ENCODE measurements at places on chromosomes 13 and 19.
A peak's percentile ranks its signal among the peaks of the same experiment; 100 is the strongest.

DNA sequence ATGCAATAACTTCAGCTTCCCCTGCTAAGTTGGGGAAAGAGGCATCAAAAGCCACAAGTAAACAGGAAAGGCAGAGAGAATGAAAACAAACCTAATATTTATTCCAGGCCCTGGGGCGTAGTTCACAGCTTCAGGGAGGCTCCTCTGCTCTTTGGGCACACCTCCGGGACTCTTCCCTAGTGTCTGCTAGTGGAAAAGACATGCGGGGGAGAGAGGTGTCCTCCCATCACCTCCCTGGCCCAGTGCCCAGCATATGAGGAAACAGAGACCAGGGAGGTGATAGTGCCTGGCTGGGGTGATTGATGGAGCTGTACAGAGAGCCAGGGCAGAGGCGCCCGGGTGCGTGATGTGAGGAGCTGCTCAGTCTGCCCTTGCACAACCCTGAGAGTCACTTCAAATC, 71.0 kb downstream of the RASL11A start:
- DNase-seq: no peak

DNA sequence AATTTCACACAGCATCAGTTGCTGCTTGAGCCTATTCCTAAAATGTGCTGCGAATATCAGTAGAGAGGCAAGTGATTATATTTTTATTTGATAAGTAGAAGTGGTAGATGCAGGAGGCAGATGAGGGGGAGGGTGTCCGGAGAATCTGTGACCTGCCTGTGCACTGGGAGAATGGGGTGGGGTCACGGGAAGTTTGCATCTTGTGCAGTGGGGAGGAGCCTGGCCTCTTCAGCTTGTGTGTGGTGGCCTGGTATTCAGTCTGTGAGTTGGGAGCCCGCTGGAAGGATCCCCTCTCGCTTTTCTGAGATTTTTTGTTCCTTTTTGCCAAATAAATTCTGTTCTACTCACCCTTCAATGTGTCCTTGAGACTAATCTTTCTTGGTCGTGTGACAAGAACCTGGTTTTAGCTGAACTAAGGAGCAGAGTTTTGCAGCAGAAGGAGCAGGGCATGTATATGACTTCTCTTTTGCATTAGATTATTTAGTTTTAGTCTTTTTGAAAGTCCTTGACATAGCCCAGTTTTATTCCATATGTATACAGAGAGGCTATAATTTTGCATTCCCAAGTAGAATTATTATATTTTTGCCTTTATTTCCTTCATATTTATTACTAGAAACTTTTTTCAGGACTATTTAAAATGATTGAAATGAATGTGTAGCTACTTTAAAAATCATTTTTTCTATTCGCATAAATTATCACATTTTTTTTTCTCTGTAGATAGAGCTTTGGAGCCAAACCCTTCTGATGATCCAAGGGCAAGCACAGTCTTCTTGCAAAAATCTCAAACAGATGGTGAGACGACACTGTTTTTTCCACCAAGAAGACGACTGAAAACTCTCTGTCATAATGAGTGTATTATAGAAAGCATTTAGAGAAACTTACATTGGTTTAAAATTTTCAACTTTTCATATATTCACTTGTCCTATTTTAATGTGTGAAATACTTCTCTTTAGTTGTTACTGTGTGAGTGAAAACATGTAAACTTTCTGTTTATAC, 1257.2 kb downstream of the UQCRFS1 start:
- no peak for DNase-seq

DNA sequence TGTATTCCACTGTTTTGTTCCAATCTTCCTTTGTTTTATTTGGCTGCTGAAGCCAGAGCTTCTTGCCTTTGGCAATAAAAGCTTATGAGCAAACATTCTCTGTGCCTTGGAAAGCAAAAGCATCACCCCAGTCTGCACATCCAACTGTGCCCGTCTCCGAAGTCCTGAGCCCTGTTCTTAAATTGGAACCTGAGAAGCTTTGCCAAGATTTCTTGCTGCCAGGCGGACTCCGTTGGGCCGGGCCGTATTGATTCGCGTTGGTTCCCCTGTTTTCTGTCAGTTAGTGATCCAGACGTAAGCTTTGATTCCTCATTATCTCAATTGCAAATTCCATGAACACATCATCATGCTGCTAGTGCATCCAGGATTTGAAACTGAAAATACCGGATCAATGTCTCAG, 793.0 kb downstream of the OLFM4 start:
- DNase-seq: no peak

DNA sequence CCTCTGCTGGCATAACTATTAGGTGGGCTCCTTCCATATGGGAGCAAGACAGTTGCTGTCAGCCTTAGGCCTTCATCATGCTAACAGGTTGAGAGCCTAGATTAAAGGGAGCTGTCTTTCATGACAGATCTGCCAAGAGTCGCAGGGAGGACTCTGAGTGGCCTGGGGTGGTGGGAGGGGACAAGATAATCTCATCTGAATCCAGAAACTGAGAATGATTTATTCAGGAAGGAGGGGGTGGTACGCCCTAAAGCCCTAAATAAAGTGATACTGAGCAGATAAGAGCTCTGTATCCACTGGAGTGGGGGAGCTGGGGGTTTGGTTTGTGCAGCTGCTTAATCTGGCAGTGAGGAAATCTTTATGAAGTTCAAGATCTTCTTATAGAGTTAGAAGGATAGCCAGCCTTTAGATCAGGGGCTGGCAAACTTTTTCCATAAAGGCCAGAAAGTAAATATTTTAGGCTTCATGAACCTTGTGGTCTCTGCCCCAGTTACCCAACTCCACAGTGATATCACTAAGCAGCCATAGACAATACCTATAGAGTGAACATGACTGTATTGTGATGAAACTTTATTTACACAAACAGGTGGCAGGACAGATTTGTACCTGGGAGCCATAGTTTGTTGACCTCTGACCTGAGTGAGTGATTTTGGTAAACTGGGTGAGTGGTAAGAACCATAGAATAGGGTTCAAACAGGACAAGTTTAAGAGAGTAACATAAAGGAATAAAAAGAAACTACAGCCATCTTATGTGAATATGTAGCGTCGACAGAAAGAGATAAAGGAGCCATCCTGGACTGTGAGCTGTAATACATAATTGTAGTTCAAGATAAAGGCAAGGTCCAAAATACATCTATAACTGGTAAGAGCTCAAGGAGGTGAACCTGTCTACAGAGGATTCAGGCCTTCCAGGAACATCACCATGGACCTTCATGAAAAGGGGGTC, 9.8 kb upstream of the STK24 start:
- no peak for DNase-seq

DNA sequence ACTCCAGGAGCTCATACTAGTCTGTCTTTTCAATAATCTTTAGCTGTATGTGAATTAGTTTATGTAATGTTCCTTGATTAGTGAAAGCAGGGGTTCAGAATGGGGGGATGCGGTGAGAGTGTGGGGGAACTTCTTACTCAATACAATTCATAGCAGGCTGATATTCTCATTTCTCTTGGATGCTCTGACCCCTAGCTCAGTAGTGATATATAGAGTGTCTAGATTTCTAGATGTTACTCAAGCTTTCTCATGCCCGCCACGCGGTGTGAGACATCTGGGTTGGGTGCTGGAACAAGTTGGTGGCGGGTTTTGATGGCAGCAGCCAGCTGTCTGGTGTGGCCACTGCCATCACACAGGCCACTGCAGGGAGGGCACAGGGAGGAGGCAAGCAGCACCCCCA, 39.3 kb upstream of the FLT1 start:
- DNase-seq: no peak

GRCh38 chr13:94243551-94243950, 235.9 kb downstream of the DCT start:
- no peak for DNase-seq

- peak; percentile 84 for DNase-seq
Measured at GRCh38 chr13:109700176-109700575, 86.2 kb downstream of the IRS2 start.

DNA sequence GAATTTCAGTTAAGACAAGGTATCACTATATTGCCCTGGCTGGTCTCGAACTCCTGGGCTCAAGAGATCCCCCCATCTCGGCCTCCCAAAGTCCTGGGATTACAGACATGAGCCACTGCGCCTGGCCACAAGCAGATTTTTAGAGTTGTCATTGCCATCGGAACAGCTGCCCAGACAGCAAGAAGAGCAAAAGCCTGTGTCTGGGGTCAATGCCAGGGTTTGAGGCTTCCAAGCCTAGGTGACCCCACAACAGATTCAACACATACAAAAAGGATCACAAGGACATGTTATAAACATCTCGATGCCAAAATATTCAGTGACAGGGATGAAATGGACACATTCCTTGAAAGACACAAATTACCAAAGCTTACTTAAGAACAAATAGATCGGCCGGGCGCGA, 40.1 kb upstream of the KLF2 start:
- DNase-seq: peak; percentile 24

GRCh38 chr13:106528718-106529414, 6.6 kb downstream of the EFNB2 start:
- DNase-seq: no peak

DNA sequence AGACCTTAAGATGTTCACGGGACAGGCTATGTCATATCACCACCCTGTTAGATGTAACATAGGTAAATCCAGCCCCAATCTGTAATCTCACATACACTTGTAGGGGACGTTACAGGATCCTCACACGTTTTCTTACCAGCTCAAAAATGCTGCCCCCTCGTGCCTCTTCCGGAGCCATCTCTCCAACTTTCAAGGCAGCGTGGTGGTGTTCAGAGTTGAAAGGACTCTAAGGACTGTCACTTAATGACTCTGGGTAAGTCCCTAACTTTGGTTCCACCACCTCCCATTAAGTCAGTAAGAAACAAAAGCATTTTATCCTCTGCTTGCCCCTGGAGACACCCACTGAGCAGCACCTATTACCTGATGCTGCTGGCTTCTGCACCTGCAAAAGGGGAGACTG, 4.4 kb downstream of the MED26 start:
- DNase-seq: no peak

DNA sequence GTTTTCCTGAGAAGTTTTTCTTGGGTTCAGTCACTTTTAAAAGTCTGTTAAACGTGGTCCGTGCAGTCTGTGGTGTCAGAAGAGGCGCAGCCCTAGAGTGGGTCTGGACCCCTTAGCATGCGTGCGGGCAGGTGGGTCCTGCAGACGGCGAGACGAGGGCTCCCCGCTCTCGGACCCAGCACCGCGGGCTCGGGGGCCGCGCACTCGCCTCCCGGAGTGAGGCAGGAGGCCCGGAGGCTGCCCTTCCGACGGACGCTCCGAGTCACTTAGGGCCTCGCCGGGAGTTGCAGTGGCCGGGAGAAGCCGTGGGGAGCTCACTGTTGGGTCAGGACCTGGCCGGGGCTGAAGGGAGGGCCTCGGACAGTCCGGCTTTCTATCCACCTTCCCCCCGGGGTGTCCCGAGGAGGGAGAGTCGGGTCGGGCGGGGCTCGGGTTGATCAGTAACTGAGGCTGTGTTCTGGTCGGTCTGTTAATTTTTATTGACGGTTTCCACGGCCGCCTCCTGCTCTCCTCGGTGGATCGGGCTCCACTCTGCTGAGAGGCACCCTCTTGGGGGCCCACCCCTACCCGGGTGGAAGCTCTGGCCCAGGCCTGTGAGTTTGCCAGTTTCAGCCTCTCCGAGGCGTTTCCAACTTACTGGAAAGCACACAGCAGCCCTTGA, 1.3 kb downstream of the PTBP1 start:
- DNase-seq: peak; percentile 23
